ENCODE measurements at places on chromosomes 11 and 22.

DNA sequence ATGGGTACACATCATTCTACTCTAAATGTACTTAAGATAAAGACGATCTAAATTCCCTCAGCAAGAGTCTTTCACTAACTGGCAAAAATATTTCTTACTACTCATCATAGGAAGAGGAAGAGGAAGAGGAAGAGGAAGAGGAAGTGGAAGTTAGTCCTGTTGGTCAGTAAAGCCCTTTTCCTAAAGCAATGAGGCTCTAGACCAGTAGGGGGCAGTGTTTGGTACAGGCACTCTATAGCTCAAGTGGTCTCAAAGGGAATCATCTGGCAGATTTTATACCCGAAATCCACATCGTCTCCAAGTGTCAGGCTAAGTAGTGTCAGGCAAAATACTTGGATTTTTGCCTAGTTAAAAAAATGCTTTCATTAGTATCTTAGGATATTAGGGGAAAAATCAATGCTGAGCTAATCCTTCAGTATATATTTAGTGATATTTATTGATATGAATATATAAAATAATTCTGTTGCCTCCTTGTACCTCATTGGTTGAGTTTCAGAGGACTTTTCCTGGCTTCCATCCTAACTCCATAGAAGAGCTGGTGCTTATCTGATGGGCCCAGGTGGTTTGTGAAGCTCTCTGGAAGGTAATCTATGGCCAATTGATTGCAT, 7.7 kb downstream of the BLID start:
- DNase-seq = peak; percentile 79

- no peak for DNase-seq
Measured at GRCh38 chr22:43819421-43819921, 7.4 kb upstream of the EFCAB6 start.

DNA sequence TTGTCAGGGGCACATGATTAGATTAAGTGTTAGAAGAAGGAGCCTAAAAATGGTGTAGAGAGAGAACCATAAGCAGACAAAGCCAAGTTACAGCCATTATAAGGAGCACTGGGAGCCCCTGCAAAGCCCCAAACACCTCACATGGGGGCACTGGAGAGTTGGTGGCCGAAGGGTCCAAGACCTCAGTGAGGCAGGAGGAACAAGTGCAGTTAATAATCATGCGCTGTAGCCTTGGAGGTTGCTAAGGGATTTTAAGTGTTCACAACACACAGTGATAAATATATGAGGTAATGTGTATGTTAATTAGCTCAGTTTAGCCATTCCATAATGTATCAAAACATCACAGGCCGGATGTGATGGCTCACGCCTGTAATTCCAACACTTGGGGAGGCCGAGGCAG, 54.4 kb upstream of the JAM3 start:
- peak; percentile 69 for DNase-seq

DNA sequence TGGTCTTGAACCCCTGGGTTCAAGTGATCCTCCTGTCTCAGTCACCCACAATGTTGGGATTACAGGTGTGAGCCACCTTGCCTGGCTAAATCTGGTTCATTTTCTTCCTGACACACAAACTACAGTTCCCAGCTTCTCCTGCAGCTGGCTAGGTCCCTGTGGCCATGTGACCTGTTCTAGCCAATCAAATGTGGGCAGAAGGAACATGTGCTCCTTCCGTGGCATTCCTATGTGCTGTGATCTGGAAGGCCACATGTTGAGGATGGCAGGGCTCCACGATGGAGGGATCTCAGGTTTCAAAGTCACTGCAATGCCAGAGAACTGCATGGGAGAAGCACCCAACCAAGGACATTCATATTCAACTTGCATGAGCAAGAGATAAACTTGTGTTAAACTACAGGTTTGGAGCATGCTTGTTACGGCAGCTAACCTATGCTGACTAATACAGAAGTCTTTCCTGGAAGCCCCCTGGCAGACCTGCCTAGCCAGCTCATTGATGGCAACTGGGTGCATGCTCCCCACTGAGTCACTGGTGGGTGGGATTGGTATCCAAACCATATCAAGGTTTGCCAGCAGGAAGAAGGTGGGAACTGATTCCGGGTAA, 86.0 kb downstream of the RPS6KA4 start:
- DNase-seq = peak; percentile 61

DNA sequence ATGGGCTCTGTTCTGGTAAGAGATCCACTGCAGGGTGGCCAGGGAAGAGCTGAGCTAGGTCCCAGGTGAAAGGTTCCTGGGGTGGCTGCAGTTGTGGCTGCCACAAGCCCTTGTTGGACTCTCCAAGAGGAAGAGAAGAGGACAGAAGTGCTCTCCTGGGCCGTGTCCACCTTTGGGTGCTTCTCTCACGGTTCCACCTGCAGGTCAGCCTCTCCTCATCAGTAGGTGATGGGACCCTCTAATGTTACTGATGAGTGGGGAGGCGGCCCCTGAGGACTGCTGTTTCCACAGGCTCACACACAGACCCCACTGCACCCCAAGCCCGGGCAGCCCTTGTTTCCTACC, 804.9 kb downstream of the BRD1 start:
- DNase-seq = no peak

DNA sequence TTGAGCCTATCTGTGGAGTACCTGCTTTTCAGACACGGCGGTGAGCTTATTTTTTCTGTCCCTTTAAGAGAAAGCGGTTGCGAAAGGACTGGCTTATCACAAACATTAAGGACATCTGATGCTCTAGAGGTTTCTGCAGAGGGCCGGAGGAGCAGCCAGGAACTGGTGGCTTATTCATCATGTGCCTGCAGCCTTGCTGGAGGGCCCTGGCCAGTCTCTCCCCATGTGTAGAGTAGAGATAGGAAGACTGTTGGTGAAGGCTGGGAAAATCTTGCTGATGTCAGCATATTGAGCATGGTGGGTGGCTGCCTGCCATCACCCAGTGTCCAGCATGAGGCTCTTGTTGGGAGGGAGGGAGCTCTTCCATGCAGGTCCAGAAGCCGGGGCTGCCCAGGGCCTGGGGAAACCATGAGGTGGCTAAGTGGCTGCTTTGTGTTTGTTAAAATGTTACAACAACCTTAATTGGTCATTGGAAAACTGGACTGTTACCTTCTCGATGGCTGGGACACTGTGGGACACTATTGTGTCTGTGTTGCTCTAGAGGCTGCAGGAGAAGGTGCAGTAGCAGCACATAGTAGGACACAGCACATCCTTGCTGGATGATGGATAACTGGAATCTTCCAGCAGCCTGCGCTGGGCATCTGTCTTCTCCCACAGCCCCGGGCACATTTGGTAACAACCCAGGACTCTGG, 54.3 kb downstream of the TSPAN18 start:
- DNase-seq = no peak

GRCh38 chr11:65500387-65501185, 1.7 kb downstream of the MALAT1 start:
- DNase-seq = peak; percentile 82
